Stimulated activated CD8-positive, alpha-beta memory T cell treated with anti-CD3 and anti-CD28 coated beads, Interleukin-7, amount 100 ng/mL, for 1 hour (primary cell): ENCODE measurements at places on chromosomes 1 and 21.

DNA sequence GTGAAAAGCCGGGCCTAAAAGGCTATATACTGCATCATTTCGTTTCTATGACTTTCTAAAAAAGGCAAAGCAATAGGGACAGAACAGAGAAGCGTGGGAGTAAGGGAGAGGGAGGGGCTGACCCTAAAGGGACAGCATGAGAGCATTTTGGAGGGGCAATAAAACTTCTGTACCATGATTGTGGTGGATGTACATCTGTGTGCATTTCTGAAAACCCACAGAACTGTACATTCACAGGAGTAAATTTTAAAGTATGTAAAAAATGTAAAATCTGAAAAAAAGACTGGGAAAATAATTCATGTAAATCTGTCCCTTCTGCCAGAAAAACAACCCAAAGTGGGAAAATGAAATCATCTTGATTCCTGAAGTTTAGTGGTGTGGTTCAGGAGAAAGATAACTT, 235.4 kb downstream of the CENPF start:
- no peak for DNase-seq

DNA sequence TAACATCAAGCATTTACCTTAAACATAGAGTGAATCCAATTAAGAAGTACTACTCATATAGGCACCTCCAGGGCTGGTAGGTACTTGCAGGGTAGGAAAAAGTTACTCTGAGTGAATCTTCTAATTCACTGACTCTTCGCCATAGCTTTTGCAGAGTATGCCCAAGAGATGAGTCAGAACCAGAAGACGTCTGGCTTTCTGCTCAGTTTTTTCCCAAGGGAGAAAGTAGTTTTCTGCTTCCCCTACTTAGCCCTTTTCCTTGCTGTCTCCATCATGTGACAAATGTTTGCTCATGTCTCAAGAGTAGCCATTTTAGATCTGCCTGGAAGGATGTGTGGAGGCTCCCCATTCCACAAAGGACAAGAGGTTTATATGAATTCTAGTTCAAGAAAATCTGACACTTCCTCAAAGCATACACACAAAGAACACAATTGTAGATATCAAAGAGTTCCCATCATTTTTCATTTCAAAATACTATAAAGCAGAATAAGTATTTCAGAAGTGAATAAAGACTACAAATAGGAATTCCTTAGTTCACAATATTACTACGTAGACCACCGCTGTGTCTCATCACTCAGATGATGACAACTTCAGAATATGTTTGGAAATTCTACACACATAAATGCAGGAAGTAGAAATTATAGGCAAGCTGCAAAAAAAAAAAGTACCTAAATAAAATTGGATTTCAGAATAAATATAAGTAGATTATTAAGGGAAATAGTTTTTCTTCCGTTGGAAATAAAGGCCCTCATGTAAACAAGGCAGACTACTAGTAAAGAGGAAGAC, 98.5 kb downstream of the ASH1L start:
- no peak for DNase-seq

DNA sequence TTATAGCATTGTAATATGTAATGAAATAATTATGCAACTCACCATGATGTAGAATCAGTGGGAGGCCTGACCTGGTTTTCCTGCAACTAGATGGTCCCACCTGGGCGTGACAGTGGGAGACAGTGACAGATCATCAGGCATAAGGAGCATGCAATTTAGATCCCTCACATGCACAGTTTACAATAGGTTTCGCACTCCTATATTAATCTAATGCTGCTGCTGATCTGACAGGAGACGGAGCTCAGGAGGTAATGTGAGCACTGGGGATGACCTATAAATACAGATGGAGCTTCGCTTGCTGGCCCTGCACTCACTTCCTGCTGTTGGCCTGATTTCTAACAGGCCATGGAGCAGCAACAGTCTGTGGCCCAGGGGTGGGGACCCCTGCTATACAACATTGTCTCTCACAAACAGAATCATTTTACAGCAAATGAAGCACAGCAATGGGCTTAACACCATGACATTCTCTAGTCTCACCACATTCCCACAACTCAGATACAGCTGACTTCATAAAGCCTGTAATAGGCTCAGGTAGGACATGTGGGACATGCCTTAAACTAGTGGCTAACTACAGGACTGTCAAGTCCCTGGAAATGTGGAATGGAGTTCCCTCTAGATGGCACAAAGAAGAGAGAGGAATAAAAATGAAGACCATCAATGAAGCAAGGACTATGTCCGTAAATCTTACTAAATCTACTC, 40.7 kb upstream of the SLC5A9 start:
- DNase-seq: no peak

GRCh38 chr1:2808386-2808705, 6.9 kb upstream of the TTC34 start:
- no peak for DNase-seq

DNA sequence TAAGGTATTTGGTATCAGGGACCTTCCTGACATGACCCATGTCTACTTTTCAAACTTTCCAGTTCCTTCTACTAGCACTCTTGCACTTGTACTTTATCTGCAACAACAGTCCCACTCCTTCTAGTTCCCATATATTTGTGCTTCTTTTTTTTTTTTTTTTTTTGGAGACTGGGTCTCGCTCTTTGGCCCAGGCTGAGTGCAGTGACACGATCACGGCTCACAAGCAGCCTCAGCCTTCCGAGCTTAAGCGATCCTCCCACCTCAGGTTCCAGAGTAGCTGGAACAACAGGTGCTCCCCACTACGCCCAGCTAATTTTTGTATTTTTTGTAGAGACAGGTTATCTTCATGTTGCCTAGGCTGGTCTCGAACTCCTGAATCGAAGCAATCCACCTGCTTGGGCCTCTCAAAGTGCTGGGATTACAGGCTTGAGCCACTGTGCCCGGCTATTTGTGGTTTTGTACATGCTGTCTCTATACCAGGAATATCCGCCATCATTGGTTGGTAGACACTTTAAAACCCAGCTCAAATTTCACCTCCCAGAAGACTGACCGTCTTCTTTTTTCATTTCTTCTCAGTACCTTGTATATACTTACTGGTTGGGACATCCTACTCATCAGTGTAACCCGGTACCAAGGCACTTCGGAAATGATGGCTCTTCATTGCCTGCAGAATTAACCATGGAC, 1.1 kb downstream of the ZMYM1 start:
- no peak for DNase-seq

DNA sequence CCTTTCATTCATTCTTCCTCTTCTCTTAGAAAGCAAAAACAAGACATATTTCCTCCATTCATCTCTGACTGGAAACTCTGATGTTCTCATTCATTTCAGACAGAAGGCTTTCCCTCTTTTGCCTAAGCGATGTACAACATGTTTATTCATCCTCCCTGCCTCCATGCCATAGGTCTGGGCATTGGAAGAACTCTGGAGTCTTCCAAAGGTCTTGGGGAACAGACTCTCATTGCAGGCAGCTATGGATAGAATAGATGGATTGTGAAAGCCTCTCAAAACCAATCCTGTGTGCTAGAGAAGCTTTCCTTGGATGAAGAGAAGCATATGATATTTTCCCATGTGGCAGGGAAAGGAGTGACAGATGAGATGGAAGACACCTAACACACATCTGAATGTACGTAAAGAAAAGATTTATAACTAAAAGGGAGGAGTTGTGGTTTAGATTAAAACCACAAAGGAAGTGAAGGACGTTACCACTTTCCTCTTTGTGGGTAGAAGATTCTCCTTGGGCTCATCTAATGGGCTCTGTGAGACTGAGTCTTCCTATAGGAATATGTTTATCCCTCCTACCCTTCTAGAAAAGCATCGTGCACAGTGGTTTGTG, 38.7 kb downstream of the BCL9 start:
- no peak for DNase-seq

DNA sequence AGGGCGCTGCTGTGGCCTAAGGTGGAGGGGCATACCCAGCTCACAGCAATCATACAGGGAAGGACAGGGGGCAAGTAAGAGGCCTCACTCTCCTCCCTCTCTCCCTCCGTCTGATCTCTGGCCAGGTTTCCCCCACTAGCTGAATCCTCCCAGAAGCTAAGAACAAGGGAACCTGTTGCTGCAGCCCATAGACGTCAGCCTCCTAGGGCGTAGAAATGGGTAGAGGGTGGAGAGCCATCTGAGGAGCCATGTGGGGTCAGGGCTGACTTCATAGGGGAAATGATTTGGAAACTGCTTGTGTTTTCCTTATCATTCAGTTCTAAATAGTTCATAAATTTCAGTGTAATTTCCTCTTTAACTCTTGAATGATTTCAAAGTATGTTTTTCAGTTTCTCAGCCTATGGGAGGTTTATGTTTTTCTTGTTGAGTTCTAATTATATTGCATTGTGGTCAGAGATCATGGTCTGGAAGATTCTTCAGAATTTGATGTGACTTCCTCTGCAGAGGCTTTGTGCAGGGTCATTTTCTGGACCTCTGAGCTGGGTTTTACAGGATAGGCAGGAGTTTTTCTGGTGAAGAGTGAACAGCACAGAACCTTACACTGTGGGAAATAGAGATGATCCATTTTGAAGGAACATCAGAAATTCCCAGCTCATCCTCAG, 2.3 kb upstream of the MOB3C start:
- no peak for DNase-seq

- DNase-seq: no peak
Observed at GRCh38 chr1:37697737-37698136, 5.4 kb downstream of the CDCA8 start.

GRCh38 chr1:28161751-28162150, 14.7 kb downstream of the PTAFR start:
- DNase-seq: no peak

GRCh38 chr1:26705788-26706311, 10.0 kb downstream of the ARID1A start:
- DNase-seq: no peak

GRCh38 chr1:53656747-53657530, 82.0 kb downstream of the GLIS1 start:
- DNase-seq: no peak

DNA sequence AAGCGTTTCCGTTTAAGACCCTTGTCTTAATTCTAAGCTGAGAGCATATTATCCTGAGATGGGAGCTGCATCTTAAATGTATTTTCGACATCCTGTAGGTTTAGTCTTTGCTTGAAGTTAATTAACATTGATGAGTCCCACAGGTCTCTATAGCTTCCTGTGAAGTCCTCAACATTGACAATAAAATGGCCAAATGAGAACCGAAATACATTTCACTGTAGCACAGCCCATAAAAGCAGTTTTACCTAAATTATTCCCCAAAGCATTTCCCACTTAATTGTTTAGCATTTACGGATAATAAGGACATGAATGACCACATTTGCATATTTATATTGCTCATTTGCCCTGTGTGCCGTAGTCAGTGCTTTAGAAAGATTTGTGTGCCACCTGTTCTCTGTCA, 116.4 kb downstream of the CRB1 start:
- DNase-seq: no peak

DNA sequence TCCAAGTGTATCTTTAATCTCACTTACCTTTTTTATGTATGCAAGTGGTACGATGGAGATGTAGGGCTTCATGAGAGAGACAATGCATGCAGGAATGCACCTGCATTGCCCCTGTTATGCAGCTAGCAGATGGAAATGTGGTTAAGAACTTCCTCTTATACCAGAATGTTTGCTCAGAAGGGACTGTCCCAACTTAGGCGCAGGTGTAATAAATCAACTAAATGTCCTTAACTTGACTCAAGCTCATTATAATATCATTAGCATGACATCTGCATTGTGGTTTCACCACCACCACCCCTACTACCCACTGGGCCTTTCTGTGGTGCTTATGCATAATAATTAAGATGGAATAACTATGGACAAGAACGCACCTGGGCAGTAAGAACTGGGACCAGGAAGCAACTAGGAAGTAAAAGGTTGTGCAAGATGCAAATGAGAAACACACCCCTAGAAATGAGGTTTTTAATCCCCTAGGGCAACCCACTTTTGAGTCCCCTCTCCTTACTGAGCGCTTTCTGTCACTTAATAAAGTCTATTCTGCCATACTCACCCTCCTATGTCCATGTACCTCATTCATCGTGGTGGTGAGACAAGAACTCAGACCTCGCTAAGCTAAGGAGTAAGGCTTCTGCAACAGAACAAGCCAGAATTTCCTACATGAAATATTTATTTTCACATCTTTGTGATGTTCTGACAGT, 1103.3 kb upstream of the B3GALT2 start:
- no peak for DNase-seq

DNA sequence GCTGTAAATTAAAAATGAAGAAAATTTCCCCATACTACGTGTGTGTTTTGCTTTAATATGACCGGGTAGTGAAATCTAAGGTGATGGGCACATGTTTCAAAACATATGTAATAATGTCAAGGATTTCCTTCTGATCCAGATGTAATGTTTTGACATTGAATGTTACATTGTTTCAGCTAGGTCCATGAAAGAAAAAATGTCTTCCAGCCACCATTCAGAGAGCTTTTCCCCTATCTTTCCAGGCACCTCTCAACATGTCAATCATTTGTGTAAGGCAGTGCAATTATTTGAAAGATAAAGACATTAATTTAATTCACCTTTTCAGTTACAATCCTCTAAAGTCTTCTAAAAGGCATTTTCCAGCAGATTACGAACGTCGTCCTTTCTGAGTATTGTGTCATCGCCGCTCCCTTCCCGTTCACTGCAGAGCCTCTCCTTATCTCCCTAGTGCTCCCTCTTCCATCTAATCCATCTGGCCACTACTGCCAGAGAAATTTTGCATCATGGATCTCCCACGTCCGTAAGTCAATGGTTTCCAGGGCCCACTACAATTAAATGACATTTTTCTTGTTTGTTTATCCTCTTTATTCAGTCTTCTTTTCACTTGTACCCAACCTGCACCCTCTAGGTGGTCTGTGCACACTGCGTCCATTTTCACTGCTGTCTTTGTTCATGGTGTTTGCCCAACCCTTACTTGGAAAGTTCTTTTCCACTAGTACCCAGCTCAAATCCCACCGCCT, 1.3 kb upstream of the VAMP3 start:
- no peak for DNase-seq

DNA sequence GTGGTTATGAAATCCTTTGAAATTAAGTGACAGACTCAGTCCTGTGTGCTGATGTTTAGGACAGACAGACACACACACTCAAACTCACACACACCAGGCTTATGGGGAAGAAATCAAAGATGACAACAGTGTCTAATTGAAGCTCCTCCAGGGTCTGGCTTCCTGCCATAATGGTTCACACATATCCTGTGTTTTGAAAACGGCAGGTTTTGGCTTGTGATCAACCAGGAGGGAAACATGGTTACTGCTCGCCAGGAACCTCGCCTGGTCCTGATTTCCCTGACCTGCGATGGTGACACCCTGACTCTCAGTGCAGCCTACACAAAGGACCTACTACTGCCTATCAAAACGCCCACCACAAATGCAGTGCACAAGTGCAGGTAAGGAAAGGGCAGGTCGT, 4.6 kb downstream of the MTARC1 start:
- DNase-seq: no peak

- DNase-seq: no peak
Observed at GRCh38 chr1:150332651-150333290, 11.4 kb downstream of the PRPF3 start.

- no peak for DNase-seq
Observed at GRCh38 chr1:44289530-44289929, 65.5 kb downstream of the ERI3 start.

GRCh38 chr1:38526046-38526445, 333.5 kb downstream of the RRAGC start:
- DNase-seq: no peak

- no peak for DNase-seq
Observed at GRCh38 chr1:234691567-234691966, 81.6 kb upstream of the IRF2BP2 start.
